ENCODE measurements at places on chromosomes 1 and 21.

GRCh38 chr1:166470014-166470413 lies 303.2 kb upstream of the FAM78B start:
- DNase-seq = no peak

DNA sequence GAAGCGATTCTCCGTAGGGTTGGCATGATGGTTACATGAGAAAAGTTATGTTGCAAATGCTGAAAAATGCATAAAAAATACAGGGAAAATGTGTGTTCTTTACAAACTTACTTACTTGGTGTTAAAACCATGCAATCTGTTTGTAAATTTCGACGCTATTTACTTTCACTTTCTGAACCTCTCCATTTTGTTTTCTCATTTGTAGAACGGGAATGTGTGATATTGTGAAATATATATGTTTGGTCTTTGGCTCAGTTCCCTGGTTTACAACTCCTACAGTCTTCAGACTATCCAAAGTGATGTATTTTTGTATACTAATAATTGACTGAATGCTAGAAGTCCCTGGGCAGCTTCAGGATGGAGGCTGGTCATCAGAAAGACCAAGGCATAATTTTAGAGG lies 982.3 kb downstream of the ADGRL2 start:
- no peak for DNase-seq

DNA sequence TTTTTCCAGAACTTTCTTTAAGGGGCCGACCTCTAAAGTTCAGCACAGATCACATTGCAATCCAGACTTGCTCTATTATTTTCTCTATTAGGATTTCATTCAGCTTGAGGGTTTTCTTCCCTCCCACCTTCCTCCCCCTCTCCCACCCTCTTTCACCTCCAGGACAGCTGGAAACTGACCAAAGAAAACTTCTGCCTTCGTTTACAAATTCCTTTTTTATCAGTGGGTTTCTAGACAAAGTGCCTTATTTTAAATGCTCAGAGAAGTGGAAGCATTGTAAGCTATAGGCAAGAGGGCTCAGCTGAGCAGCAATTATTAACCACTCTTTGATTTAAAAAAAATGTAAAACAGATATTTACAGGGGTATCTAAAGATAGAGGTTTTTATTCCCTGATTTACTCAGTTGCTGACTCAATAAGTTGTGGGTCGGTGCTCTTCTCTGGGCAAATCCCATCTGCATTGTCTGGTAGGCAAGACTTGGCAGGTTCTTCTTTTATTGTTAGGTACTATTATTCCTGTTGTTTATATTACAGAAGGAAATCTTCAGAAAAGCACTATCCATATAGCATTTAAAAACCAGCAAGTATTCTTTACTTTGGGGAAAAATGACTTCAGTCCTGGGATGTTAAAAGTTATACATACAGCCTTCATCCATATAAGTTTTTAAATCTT lies 277.0 kb upstream of the C1orf105 start:
- DNase-seq = no peak

DNA sequence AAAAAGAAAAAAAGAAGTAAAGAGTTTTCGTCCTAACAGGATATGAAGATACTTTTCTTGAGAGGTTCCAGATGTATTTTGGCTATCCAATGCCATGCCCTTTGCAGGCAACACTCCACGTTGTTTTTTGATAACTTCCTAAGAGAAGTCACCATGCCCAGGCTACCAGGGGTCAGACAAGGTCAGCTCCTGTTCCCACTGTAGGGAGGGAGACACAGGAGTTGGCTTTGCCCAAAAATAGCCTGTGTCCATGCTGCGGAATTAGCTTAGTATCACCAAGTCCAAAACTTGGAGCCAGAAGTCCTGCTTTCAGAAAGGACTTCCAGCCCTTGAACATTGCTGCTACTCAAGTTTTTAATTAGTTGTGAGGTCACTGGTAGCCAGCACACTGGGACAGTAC lies 62.1 kb upstream of the NRIP1 start:
- no peak for DNase-seq

DNA sequence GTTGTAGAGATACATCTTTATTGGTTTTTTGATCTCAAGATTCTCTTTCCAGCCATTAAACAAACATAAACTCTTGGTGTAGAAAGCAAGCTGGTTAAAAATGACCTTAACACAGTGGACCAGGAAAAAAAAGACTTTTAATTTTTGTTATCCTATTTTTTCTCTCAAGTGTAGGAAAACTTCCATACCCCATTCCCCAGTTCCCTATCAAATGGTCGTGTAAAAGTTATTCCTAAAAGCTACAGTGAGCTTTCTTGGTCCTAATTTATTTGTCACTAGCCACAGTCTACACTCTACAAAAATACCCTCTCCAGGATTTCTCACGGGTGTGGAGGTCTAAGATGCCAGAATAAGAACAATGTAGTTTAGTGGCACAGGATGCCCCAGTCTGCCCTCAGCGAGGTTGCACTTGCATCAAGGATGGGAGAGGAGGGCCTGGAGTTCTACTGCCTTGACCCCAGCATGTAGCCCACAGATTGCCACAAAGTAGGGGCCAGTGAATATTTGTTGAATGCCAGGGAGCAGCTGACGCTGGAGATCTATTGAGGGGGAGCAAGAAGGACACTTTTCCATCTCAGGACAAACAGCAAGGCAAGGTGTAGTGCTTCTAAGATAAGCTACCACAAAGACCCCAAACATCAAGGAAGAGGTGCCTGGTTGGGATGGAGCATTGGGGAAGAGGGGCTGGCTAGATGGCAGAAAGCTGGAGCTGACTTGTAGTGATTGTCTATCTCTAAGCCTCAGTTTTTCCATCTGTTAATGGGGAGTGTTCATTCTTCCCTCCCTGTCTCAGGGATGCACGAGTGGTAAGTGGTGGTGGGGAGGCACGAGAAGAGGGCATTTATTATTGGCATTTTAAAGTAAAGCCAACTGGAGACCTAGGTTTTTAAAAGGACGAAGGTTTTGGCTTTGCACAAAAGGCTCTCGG lies 1.8 kb downstream of the MYCL start:
- DNase-seq = no peak

- DNase-seq = no peak
Observed at GRCh38 chr21:15436031-15436430, 293.8 kb upstream of the USP25 start.

GRCh38 chr1:40045182-40045581 lies 4.7 kb downstream of the CAP1 start:
- DNase-seq = no peak

DNA sequence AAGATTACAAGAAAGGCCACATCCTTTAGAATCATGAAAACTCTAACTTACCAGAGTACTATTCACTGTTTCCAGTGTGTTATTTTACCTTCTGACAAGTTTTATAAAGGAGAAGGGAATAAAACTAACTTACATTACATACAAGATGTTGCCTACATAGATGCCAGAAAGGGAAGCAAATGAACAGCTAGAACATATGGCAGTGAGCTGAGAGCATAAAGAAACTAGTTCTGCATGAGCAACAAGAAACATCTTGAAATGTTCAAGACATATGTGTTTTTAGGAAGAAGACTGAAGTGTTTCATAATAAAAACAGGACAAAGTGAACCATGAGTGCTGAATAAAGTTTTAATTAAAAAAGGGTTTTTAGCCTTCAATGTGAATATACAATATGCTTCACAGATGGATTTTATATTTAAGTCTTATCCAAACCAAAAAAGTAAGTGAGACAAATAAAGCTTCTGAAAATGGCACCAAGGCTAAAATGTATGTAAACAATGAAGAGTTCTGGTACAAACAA lies 39.4 kb downstream of the SLC5A9 start:
- DNase-seq = no peak

DNA sequence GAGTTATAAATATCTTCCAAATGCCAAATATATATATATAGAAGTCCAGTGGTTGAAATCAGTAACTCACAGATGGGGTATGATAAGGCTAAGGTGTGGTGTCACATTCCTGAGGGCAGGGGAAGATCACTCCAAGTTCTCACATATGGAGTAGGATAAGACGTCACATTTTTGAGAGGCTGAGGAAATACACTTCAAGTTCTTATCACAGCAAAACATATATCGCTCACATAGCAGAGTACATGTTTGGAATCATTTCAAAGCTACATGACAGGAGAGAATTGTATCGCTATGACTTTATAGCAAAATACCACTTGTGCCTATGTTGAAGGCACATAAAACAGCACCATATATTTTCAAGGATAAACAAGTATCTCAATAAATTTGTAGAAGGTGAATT lies 55.1 kb downstream of the RBM11 start:
- DNase-seq = no peak

DNA sequence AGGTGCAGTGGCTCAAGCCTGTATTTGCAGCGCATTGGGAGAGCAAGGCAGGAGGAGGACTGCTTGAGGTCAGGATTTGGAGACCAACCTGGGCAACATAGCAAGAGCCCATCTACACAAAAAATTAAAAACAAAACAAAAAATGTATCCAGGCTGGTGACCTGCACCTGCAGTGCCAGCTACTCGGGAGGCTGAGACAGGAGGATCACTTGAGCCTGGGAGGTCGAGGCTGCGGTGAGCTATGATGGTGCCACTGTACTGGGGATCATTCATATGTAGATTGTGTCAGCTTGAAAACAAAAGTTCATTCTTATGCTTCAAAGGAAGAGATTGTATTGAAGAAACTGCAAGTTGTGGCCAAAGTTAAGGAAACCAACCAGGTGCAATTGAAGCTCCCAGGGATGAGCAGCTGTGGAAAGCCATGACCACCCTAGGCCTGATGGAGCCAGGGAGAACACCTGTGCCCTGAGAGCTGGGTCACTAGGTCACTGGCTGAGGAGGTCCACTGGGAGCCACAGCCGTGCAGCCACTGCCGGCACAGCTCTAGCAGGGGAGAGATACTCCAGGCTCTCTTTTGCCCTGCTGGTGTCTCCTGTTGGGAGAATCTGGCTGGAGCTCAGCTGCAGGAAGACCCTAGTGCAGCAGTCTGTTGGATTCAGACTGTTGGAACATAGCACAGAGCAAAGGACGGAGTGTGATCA lies 13.3 kb upstream of the BRWD1 start:
- DNase-seq = no peak

DNA sequence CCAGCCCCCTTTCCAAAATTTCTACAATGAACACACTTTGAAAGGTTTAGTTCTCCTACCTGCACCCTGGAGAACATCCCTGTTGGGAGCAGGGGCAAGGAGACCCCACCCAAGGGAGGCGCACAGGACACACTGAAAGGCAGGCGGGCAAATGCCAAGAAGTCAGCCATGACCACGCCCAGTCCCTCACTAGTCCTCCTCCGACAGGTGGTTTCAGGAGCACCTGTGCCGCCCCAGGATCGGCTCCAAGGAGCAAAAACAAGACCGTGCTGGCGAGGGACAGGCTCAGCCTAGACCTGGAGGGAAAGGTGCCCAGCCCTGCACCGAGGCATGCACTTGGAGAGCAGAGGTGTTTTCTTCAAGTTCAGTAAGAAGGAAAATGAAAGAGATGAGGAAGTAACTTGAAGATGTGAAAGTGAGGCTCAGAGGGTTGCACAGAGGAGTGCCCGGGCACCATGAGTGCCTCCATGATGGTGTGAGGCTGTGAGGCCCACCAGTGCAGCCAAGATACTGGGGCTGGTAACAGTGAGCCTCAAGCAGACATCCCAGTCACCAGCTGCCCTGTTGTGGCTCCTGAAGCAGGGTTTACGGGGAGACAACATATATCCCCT lies 19.6 kb upstream of the NADK start:
- no peak for DNase-seq

GRCh38 chr1:104294259-104294658 lies 544.6 kb downstream of the AMY1C start:
- DNase-seq = no peak

GRCh38 chr21:46268371-46268770 lies 17.0 kb downstream of the MCM3AP start:
- DNase-seq = no peak

GRCh38 chr1:109199710-109200109 lies 14.0 kb upstream of the SARS1 start:
- no peak for DNase-seq

DNA sequence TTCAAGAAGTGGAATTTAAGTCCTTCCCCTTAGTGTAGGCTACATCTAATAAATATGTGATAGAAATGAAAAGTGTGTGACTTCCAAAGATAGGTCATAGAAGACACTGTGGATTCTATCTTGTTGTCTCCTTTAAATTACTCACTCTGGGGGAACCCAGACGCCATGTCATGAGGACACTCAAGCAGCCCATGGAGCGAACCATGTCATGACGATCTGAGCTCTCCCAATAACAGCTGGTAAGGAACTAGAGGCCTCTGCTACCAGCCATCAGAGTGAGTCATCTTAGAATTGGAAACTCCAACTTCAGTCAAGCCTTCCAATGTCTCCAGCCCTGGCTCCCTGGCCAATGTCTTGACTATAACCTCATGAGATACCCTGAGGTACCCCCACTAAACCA lies 6.3 kb downstream of the COA7 start:
- no peak for DNase-seq

Measured in RKO (cell line).